Activated T-cell treated with anti-CD3 and anti-CD28 coated beads, Interleukin-2, amount 50 U/mL, for 72 hours (primary cell): ENCODE measurements at places on chromosomes 6 and 20. TPM values are rescaled to one million over a fixed set of nuclear protein-coding genes. Genes with fewer than 3 reads are reported as not detected.

GRCh38 chr20:11267131-11267761, 593.4 kb upstream of the JAG1 start:
- no peak for DNase-seq

- no peak for DNase-seq
These were observed 18.9 kb upstream of the CCM2L start for GRCh38 chr20:31991339-31991705.

- DNase-seq = no peak
These were observed 4.3 kb downstream of the MICA start for GRCh38 chr6:31407699-31408098.

GRCh38 chr6:161268531-161269210, 5.2 kb downstream of the AGPAT4 start:
- DNase-seq = no peak

GRCh38 chr20:34541264-34541901, 17.1 kb upstream of the MAP1LC3A start:
- DNase-seq = no peak

Gene RIPPLY2
- total RNA-seq = not detected

Gene TRIM39
- 20.0 TPM for total RNA-seq

Gene DUSP15
- not detected for total RNA-seq

DNA sequence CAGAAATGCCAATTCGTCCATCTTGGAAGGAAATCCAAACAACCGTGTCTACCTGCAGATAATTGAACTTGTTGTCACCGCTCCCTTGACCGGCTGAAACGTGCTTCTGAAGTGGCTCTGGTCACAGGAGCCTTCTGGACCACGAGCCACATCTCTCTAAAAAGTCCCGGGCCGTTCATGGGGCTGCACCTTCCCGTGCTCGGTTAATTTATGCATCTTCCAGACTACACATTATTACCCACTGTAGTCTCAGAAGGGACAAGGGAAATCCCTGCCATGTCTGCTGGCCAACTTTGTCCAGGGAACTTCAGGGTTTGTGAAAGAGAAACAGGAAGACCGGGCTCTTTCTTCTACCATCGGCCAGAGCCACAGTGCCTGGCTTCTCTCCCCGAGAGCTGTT, 63.4 kb upstream of the MPC1 start:
- no peak for DNase-seq

- DNase-seq = no peak
These were observed 13.0 kb downstream of the TXNDC5 start for GRCh38 chr6:7897461-7898192.

- peak; percentile 49 for DNase-seq
These were observed 804 bp downstream of the ELOVL5 start for GRCh38 chr6:53347921-53348370.

- DNase-seq = no peak
These were observed 12.7 kb downstream of the TREML2 start for GRCh38 chr6:41187924-41188886.

- no peak for DNase-seq
These were observed 65.9 kb downstream of the TPD52L1 start for GRCh38 chr6:125219361-125219895.

Gene GRM1
- not detected for total RNA-seq

Gene AKAP12
- total RNA-seq = 10.6 TPM

Gene PRIM2
- total RNA-seq = 33.6 TPM

Gene CPXM1
- 4.0 TPM for total RNA-seq

GRCh38 chr6:41040940-41041536, 1.2 kb upstream of the TSPO2 start:
- DNase-seq = no peak

- DNase-seq = no peak
These were observed 1.2 kb upstream of the ZSCAN31 start for GRCh38 chr6:28337121-28337520.

DNA sequence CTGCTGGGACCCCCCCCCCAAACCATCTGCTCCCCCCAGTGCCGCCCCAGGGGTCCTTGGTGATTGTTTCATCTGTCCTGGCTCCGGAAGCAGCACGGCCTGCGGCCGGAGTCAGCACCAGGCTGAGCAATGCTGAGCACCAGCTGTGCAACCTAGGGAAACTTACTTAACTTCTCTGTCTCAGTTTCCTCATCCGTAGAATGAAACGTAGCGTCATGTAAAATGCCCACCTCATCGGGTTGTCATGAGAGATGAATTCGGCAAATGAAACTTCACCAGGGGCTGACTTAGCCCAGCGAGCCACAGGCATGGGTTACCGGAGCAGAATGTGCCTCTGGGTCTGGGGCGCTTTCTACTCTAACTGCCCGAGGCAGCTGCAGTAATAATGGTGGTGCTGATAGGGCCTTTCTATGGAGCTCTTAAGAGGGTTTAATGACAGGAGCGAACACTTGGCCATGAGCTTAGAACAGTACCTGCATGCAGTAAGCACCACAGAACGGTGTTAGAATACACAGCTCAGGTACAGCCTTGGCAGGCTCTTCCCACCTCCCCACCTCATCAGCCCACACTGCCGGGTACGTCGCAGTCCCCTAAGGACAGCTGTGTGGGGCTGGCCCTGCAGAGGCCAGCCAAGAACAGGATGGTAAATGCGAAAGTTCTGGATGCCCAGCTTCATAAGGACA, 1.7 kb downstream of the THBS2 start:
- DNase-seq = no peak

Gene RNF8
- 24.7 TPM for total RNA-seq

- no peak for DNase-seq
These were observed 66.0 kb downstream of the BACH2 start for GRCh38 chr6:90230548-90231215.

GRCh38 chr6:32867022-32867477, 13.1 kb downstream of the PSMB9 start:
- no peak for DNase-seq

DNA sequence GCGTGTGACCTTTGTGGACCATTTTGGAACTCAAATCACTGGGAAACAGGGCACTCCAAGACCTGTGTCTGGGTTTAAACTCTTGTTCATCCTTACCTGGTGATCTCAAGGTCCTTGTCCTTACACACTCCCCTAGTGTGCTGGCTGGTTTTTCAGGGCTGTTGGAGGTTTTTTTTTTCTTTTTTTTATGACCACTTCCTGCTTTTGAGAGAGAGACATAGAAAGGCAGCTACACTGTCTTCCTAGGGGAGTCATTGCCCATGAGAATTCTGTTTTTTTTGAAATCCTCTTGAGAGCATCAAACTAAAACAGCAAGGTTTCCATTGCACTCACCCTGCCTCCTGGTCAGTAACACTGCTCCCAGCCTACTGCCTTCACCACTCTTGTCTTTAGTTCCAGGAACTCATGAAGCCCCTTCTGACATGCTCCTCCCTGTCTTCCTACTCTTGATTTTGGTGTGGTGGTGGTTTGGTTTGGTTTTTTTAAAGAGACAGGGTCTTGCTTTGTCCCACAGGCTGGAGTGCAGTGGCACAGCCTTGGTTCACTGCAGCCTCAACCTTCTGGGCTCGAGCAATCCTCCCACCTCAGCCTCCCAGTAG, 28.6 kb downstream of the PRPH2 start:
- DNase-seq = no peak

DNA sequence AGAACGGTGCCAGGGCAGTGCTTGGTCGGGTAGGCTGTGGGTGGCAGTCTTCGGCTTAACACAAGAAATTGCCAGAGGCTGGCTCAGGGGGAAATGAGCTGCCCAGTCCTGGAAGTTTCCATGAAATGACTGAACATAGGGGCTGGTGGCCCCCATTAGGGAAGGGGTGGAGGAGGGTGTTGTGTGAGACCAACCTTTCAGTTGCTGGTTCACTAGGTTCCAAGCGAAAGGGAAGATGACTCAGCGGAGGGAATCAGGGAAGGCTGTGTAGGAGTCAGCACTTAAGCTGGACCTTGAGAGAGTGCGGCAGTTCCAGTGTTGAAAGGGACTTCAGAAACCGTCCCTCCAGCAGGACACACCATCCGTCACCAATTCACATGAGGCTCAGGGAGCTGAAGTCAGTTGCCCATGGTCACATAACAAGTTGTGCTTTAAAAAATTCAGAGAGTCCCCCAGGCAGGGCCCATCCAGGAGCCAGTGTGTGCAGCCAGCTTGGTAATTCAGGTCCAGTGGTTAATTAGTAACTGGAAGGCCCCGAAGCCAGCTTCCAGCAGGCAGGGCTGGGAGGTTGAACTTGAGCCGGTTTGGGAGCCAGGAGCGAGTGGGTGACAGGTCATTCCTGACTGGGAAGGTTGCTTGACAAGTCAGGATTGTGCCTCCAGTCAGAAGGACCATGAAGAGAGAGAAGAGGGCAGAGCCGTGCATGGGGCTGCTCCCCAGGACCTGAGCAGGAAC, at the start of gene SGK2:
Gene SGK2 (plus strand): TSS at position 616 of the 735 bp plus-strand sequence. CDS start 7,469 bp downstream, outside the sequence.
- no peak for DNase-seq

Gene HDAC2
- total RNA-seq = 71.6 TPM

- DNase-seq = no peak
These were observed 399.5 kb downstream of the QKI start for GRCh38 chr6:163813979-163814493.

- DNase-seq = no peak
These were observed 102.0 kb downstream of the LAMP5 start for GRCh38 chr20:9616455-9616805.

Gene ADGB
- not detected for total RNA-seq

DNA sequence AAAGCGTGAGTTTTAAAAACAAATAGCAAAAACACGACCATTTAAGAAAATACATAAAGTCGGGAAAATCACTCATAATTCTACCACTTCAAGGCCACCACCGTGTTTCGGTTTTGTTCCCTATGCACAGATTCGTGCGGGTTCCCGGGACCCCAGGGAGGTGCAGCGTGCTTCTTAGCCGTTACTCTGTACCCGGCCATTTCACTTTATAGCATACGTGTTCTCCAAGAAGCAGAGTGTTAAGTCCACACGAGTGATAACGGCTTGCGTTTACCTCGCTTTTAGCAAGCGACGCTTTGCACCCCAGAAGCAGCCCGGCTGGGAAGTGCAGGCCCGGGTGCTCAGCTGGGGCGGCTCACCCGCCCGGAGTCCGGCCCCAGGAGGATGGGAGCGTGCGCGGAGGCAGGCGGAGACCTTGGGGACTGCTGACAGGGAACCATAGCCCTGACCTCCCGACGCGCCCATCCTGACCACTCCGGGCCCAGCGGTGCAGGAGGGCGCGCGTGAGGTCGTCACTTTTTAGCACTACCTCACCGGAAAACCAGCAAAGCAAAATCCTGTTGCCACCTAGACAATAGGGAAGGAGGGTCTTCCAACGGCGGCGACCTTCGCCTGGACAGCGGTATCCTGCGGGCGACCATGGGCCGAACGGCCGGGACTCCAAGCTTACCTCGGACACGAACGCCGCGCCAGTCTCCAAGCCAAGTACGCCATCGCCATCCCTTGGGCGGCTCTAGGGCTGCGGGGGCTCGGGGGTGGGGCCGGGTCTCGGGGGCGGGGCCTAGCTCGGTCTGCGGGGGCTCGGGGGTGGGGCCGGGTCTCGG, at the start of gene ECI2:
Gene ECI2 (minus strand): TSS at position 735 of the 824 bp plus-strand sequence. CDS start 15 bp downstream, at position 720.
- peak; percentile 62 for DNase-seq

DNA sequence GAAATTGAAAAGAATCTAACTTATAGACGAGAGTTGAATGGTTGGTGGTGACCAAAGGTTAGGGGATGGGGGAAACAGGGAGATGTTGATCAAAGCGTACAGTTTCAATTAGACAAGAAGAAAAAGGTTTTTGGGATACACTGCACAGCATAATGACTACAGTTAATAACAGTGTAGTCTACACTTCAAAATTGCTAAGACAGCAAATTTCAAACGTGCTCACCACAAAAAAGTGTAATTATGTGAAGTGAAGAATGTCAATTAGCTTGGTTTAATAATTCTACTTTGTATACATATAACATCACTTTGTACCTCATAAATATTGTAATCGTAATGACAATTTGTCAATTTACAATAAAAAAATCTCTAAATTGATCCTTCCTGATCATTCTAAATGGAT, 267.5 kb downstream of the RNGTT start:
- DNase-seq = no peak

Gene DYNLT2
- total RNA-seq = 1.7 TPM

DNA sequence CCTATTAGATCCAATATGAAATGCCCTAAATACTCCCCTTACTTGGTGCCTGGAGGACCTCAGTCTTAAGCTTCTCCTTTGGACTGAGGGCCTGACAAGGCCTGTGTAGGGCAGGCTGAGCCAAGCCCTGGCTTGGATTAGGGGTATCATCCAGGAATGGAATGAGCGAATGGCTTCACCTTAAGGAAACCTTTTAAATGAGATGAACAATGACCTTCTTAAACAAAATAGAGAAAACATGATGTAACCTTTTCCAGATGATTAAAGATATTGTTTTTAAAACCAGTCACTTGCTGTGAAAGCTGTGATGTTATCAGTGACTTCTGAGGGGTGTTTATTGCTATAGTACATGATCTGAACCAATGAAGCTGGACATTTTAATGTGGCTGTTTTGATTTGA, 55.5 kb downstream of the TRAF3IP2 start:
- DNase-seq = no peak

GRCh38 chr6:77638129-77638830, 14.6 kb upstream of the MEI4 start:
- DNase-seq = no peak

DNA sequence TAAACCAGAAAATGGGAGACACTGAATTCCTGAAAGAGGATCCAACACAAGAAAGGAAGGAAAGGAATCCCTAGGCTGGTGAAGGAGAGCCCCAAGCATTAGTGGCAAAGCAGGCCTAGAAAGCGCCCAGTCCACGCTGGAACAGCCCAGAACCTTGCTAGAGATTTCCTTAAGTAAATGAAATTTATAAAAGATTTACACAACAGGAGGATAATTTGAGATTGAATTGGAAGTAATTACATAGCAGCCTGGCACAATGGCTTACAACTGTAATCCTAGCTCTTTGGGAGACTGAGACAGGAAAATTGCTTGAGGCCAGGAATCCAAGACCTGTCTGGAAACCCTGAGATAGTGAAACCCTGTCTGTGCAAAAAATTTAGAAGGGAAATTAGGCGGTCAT, 26.8 kb upstream of the C20orf144 start:
- no peak for DNase-seq

DNA sequence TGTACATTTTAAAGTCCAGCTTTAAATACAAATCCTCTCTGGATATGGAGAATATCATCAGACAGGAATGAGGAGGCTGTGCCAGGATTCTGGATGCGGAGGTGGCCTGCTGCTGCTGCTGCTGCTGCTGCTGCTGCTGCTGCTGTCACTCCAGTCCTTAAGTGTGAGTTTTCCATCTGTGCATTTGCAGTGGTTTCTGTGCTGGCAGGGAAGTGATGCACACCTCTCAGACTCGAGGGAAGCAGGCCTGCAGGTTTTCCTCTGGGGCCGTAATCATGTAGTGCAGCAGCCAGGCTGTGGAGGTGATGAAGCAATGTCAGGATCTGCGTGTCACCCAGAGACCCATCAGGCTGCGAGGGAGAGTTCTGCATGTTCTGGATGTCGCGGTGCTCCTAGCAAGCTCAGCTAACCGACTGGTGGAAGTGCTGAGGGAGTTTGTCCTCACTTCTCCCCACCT, 32.0 kb downstream of the CFAP61 start:
- DNase-seq = no peak

Gene RNF217
- 1.9 TPM for total RNA-seq

- DNase-seq = peak; percentile 19
These were observed 16.7 kb upstream of the TBC1D20 start for GRCh38 chr20:478949-479429.
